ENCODE measurements at places on chromosomes 16 and 17.

DNA sequence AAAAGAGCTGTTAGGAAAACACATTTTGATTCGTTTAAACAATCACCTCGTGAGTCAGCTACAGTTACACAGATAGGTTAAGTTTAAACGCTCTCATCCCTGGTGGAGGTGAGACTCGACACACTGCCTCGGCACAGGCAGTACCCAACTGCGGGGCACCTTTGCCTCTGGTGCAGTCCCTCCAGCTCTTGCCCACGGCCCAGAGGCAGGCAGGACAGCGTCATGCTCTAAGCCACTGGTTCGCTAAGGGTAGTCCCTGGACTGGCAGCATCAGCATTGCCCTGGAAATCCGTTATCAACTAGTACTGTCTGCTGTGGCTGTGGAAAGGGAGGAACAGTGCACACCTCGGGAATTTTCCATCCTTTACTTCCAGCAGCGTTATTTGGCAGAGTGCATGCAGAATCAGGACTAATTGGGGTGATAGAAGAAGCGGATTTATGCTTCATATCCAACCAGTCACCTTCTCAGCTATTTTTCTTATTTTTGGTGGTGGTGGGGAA is 3.7 kb upstream of the PIK3R6 start:
- no peak for DNase-seq

DNA sequence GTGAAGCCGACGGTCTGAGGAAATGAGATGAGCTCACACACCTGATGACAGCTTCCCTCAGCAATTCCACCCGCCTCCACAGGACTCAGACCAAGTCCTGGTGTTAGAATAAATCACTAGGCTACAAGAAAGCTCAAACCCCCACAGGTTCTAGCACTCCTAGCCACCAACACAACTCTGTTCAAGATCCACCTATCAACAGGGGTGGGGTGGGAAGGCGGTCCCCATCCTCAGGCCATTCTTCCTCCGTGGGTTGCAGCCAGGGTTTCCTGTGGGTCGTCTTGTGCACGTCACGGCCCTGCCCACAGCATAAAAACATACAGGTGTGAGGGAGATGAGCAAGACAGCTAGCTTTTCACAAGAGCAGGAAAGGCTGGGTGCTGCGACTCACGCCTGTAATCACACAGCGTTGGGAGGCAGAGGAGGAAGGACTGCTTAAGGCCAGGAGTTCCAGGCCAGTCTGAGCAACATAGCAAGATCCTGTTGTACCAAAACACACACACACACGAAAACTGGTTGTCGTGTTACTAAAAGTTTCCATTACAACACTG is 81.1 kb downstream of the ANKRD11 start:
- no peak for DNase-seq

GRCh38 chr16:77396461-77396860 is 38.4 kb downstream of the ADAMTS18 start:
- DNase-seq, result no peak

- no peak for DNase-seq
Measured at GRCh38 chr17:19948116-19948943, 29.3 kb downstream of the AKAP10 start.

DNA sequence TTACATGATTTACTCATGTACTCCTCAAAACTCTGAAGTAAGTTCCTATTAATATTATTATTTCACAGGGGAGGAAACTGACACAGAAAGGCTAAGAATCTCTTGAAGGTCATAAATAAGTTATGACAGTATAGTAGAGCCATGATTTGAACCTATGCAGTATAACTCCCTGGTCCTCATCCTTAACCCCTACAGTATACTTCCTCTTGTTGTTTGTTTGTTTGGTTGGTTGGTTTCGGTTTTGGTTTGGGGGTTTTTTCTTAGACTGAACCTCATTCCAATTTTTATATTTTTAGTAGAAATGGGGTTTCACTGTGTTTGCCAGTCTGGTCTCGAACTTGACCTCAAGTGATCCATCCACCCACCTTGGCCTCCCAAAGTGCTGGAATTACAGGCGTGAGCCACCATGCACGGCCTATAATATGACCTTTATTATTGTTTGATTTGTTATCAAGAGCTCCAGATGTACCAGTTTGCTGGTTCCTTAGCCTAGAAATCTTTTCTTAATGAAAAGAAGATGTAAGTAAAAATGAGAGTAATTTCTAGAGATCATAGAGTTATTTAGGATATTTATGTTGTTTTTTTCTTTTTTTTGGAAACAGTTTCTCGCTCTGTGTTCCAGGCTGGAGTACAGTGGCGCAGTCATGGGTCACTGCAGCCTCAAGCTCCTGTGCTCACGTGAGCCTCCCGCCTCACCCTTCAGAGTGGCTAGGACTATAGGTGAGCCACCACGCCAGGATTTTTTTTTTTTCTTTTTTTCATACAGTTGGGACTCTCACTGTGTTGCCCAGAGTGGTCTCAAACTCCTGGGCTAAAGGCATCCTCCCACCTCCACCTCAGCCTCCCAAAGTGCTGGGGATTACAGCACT is 4.8 kb downstream of the PRR11 start:
- DNase-seq, result no peak

GRCh38 chr17:79024901-79025737 is 1.1 kb downstream of the C1QTNF1 start:
- peak; percentile 86 for DNase-seq

DNA sequence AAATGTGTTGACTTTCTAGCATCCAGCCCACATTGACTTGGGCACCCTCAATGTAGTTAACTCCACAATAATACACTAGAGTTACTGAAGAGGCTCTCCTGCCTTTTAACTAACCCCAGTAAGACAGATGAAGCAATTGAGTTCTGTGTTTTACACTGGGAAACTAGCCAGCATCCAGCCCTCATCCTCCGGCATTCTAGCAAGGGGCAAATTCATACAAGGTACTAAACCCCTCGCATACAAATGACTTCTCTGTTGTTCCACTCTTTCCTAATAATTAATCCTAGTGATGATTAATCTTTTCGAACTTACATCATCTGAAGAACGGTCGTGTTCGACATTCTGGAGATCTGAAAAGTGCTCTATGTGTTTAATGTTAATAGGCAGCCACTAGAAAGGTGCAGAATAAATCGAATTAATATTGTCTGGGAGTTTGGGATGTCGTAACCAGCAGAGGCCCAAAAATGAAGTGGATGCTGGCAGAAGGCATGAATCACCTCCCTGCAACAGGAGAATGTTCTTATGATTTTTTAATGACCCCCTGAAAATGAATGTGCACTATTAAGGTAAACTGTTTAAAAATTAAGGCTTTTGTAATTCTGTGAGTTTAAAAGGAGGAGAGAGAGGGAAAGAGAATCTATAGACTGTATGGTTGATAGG is 249.4 kb downstream of the SNX29 start:
- DNase-seq, result no peak

- DNase-seq, result no peak
Measured at GRCh38 chr16:11094857-11095565, 150.6 kb downstream of the CLEC16A start.

DNA sequence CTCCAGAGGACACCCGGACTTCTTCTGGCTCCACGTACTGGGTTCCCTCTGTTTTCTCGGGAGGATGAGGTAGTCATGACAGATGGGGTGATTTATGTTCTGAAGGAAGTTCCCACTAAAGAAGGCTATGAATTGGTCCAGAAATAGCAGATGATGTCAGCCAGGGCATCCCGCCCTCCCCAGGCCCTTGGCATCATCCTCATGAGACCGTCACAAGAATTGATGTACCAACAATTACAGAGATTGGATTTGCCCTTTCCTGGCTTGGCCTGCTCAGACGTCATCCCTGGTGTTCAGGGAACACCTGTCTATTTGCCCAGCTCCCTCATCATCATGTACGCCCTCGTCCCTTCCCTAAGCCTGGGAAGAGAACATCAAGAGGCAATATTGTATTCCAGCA is 102.8 kb upstream of the CCL1 start:
- DNase-seq, result no peak

DNA sequence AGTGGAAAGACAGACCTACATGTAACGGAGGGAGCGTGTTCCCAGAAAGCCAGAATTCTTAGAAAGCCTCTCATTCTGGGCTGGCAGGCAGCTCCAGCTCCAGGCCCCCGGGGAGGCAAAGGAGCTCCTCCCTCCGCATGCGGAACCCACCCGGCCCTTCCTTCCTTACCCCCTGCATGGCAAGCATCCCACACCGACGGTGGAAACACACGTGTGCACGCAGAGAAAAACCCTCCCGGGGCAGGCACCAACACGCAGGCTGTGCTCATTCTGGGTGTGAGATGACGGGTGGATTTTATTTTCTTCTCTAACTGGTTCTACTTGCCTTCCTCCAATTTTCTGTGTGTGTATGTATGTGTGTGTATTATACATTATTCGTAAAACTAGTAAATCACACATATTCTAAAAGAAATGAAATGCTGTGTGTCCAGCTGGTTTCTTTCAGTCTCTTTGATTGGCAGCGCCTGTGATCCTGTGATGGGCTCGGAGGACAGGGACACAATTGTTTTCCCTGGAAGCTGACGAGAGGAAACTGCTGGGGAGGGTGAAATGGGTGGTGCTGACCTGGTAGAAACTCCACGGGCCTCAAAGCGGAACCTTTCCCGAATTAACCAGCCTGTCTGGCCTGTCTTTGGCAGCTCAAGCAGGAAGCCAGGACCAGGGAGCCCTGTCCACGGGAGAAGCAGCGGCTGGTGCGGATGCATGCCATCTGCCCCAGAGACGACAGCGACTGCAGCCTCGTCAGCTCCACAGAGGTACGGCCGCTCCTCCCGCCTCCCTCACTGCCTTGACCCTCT is 22.2 kb downstream of the CARD14 start:
- DNase-seq, result no peak

Measured in left ventricle myocardium superior (tissue), 1 donor.